ENCODE measurements at places on chromosomes 2 and 18.
A peak's percentile ranks its signal among the peaks of the same experiment; 100 is the strongest.

DNA sequence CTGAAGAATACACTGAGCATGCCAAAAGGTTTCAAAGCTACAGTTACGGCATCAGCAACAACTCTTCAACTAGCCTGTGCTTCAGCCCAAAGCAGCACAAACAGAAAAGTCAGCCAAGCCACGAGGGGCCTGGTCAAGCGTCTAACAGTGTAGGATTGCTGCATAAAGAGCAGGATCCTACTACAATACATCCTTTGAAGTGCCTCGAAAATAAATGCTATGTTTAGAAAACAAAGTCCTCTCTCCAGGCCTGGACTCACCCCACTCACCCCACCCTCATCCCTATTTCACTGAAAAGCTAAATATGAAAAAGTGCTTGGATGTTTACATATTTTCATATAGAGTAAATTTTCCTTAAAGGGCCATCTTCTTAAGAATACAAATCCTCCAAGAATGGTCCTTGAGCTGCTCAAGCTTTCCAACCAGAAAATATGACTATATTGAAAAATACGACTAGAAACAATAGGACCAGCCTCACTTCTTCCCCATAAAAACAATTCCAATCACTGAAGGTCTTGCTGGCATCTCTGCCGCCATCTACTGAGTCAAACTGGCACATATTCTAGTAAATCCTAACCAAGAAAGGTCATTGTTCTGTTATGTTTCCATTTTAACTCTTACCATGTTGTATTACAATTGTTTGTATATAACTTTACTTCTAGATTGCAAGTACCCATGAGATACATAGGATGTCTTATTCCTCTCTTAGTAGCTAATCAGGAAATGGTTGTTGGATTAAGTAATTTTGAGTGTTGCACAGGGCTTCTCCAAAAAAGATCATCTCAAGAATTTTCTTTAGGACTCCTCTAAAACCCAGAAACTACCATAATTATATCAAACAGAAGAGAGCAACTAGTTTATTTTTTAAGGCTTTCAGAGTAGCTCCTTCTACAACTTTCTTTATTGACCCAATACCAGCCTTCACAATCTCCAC lies 63.6 kb downstream of the CLHC1 start:
- DNase-seq: peak; percentile 87

GRCh38 chr18:62904396-62905285 lies 189.3 kb downstream of the PHLPP1 start:
- no peak for DNase-seq

DNA sequence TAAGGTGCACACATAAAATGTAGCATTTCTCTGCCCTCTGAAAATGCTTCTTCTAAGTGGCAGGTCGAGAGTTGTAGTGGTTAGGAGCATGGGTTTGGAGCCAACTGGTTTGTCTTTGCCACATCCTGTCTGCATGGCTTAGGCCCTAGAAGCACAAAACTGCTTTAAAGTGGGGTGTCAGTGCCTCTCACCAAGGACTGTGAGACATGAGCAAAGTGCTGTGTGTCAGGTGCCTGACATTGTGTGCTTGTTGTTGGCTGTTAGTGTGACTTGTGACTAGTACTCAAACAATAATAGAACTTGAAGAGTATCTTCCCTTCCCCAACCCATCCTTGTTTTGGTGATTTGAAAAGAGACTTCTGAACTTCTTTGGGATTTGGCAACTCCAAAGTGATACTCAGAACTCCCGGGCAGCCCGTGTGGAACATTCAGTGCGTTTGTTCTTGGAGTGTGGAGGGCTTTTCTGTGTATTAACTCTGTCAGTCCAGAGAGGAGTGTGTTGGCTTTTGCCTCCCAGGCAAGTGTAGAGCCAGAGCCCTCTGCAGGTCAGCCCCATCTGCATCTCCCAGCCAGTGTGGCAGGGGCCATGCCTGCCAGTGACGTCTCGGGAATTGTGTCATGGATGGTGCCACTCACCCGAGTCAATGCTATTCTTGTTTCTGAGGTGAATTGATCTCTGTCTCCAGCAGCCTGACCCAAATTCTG lies 5.0 kb downstream of the MGAT5 start:
- no peak for DNase-seq

DNA sequence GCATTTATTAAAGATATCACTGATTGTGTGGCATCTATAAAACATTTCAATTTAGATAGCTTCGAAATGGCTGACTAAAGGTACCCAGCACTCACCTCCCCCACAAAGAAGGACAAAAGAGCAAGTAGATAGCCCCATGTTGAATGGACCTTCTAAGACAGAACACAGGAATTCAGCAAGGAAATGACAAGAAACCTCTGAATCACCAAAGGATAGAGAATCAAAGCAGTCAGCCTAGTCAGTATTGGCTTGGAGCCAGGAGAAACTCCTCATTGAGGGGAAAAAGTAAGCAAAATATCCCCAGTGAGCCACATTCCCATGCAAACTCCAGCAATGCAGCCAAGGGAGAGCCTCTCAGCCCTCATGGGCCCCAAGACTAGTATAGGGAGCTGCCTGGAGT lies 113.7 kb downstream of the BARD1 start:
- peak; percentile 48 for DNase-seq

- DNase-seq: no peak
These were observed 64.6 kb downstream of the COLEC12 start for GRCh38 chr18:435940-436339.

GRCh38 chr2:171018522-171018921 lies 89.5 kb downstream of the GORASP2 start:
- DNase-seq: no peak

DNA sequence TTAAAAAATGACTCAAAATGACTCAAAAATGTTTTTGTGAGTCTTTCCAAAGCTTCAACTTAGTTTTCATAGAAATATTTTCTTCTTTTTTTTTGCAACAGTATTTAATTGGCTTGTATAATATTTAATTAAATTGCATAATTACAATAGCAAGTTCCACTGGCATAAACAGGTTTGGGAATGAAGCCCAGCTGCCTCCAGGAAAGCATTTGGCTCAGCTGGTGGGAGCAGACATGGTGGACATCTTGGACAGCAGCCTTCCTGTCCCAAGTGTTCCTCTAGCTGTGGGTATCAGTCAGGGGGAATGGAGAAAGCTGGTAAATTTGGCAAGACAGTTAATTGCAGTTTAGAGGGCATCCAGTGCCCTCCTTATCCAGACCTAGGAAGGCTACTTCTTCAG lies 213.4 kb downstream of the ZBTB7C start:
- no peak for DNase-seq

- DNase-seq: no peak
These were observed 306.2 kb upstream of the KCNJ3 start for GRCh38 chr2:154392256-154392655.
